ENCODE measurements at places on chromosomes 3 and 15.

DNA sequence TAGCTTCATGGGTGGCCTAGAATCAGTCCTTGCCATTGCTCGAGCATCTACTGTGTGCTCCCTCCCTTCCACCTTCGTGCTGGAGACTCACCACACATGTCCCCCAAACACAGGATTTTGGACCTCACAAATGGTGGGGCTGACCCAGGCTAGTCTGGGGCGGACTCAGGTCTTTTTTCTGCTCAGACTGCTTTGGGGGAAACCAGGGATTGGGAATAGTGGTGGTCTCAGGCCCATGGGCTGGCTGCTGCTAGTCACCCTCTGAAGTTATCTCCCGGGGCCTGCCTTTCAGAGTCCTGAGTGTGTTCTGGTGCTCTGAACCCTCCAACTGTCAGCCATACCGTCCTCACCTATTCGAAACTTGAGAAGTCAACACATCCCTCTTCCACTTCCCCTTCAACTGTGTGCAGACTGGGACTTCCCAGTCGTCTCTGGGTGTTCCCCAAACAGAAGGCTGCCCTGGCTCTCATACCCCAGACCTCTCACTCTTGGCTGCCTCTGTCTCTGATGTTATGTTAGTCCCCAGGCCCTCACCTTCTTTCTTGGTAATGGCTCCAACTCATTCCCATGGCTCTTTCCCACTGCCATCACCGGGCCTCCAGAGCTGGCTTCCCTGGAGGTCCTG, 46.0 kb downstream of the PPCDC start:
- DNase-seq = no peak

DNA sequence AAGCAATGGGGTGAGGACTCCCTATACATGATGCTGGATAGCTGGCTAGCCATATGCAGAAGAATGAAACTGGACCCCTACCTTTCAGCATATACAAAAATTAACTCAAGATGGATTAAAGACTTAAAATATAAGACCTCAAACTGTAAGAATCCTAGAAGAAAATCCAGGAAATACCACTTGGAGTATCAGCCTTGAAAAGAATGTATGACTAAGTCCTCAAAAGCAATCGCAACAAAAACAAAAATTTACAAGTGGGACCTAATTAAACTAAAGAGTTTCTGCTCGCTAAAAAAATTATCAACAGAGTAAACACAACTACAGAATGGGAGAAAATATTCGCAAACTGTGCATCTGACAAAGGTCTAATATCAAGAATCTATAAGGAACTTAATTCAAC, 94.3 kb downstream of the XRN1 start:
- DNase-seq = no peak

GRCh38 chr15:75131269-75131643, 70.4 kb upstream of the C15orf39 start:
- peak; percentile 9 for DNase-seq

GRCh38 chr15:49154799-49155109, 645 bp downstream of the COPS2 start:
- no peak for DNase-seq

GRCh38 chr3:120299403-120299802, 14.4 kb upstream of the GPR156 start:
- no peak for DNase-seq

DNA sequence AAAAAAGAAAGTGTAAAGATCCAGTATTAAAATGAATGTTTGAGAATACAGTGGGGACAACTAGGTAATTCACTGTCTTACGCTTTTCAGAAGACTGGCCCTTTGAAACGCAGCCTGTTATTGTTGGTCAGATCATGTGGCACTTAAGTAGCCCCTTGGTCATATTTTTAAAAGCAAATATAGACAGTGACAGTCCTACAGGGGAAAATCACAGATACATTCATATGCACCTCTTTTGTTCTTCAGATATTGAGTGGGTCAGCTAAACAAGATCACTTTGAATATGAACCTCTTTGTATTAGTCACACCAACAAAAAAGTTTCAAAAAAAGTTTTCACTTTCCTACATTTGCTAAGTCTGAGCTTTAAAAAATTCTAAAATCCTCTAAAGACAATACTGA, 36.0 kb downstream of the TIGIT start:
- DNase-seq = no peak

GRCh38 chr15:63287109-63287508, 9.7 kb downstream of the APH1B start:
- no peak for DNase-seq

DNA sequence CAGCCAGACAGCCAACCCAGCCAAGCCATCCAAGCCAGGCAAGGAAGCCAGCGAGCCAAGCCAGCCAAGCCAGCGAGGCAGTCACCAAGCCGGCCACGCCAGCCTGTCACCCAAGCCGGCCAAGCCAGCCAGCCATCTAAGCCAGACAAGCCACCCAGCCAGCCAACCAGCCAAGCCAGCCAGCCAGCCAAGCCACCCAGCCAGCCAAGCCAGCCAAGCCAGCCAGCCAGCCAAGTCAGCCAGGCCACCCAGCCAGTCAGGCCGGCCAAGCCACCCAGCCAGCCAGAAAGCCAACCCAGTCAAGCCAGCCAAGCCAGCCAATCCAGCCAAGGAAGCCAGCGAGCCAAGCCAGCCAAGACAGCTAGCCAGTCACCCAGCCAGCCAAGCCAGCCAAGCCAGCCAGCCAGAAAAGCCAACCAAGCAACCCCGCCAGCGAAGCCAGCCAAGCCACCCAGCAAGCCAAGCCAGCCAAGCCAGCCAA, 201.2 kb downstream of the GOLGA6L6 start:
- no peak for DNase-seq

DNA sequence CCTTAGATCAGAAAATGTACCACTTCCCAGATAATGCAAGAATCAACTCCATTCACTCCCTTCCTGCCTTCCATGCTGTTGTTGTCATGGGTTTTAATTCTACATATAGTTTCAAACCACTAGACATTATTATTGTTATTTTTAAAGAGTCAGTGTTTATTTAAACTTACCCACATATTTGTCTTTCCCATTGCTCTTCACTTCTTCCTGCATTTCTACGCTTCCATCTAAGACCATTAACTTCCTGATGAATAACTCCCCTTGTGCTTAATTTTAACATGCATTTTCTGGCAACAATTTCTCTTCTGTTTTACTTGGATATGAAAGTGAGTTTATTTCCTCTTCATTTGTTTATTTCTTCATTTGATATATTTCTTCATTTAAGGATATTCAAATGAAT, 127.1 kb upstream of the FHIT start:
- DNase-seq = no peak

- peak; percentile 53 for DNase-seq
Measured at GRCh38 chr3:177333533-177334520, 136.5 kb upstream of the TBL1XR1 start.

GRCh38 chr3:162538906-162539305, 1042.3 kb downstream of the OTOL1 start:
- no peak for DNase-seq

DNA sequence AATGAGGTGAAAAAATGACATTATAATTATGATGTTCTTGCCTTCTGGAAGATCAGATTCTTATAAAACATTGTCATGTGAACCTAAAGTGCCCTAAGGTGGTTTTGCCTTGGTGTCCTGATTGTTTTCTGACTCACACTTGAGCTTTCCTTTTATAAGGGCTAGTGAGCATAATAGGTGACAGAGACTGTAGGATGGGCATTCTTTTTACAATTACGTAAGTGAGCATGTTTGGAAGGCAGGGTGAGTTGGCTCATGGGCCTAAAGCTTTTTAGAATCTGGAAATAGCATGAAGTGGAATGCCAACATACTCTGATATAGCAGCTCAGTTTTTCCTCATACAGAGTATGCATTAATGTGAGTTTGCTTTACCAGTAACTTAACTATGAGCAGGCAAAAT, 41.2 kb downstream of the CRYBG3 start:
- no peak for DNase-seq

DNA sequence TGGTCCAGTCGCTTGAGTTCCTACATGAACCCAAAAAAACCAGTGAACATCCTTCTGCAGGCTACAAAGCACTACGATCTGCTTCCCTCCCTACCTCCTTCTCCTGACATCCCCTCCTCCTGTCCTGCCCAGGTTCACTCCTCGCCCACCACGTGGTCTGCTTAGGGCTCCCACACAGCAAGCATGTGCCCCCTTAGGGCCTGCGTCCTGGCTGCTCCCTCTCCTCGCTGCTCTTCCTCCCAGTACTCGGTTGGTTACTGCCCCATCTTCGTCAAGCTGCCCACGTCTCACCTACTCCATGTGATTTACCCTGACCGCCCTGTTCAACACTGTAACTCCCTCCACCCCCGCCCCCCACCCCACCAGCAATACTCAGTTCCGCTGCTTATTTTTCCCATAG, 20.8 kb upstream of the ATP13A3 start:
- DNase-seq = no peak

DNA sequence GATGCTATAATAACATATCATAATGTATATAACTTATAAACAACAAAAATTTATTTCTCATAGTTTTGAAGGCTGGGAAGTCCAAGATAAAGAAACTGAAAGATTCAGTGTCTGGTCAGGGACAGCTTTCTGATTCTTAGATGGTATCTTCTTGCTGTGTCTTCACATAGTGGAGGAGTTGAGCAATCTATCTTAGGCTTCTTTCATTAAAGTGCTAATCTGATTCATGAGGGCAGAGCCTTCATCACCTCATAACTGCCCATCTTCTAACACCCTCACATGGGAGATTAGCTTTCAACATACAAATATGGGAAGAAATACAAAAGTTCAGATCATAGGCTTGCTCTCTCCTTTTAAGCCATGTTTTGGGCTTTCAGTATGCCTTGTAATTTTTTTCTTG, 774.8 kb upstream of the EPHA6 start:
- no peak for DNase-seq

GRCh38 chr3:95265129-95265528, 1202.3 kb downstream of the NSUN3 start:
- DNase-seq = no peak

DNA sequence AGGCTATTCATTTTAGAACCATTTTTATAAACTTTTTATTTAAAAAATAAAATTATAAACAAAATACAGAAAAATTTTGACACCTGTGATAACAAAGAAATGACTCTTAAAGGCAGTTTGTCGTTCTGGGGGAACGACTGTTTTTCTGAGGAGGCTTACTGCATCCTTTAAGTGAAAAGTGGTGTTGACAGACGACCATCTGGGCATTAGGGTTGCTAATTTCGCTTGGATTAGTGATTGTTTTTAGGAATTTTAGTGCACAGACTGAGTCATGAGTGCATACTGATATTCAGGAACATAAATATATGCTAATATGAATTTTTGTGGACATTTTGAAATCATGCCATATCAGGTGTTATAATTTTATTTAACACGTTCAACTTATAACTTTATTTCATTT, 28.5 kb downstream of the OSTN start:
- no peak for DNase-seq

DNA sequence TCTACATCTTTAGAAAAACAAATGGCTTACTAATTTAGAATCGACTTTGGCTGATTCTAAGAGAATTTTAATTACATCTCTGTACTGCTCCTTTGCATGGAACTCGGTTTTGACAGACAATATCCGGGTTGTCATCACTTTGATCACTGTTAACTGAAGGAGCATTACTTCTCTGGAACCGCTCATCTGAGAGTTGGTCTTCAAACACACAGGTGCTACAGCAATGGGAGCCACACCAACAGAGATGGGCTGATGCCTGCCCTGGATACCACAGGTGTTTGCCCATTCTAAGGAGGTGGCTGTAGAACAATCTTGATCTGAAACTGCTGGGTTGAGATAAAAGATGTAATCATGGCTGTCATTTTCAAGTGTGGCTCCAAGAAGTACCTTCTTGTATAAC, 21.6 kb downstream of the LINS1 start:
- no peak for DNase-seq

GRCh38 chr3:12280357-12280806, 8.5 kb upstream of the PPARG start:
- DNase-seq = no peak

DNA sequence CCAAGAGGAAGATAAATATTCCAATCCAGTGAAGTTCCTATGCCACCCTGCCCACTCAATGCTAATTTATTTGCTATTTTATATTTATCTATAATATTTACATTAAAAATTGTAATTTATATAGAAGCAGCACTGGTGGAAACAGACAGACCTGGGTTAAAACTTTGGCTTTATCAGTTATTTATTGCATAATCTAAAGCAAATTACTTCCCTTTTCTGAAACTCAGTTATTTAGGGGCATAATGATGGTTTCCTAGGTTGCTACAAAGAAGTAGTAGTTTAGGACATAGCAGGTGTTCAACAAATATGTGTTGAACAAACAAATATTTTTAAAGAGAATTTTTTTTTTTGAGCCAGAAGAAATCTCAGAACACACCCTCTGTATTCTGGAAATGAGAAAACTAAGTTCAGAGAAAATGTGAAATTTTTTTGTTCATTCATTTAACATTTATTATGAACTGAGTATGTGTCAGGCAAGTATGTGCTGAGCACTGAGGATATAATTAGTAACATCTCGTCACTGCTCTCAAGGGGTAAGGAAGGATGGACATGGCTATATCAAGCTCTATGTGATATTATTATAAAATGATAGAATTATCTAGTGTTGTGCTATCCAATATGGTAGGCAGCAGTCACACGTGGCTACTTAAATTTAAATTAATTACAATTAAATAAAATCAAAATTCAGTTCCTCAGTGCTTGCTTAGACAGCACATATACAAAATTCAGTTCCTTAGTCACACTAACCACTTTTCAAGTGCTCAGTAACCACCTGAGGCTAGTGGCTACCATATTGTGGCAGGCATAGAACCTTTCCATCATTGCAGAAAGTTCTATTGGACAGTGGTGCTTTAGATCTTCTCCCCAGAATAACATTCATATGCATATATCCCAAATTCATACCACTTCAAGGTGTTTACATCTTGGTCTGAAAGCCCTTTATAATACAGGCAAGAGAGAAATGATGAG, 7.0 kb upstream of the UBE2Q2 start:
- peak; percentile 26 for DNase-seq

DNA sequence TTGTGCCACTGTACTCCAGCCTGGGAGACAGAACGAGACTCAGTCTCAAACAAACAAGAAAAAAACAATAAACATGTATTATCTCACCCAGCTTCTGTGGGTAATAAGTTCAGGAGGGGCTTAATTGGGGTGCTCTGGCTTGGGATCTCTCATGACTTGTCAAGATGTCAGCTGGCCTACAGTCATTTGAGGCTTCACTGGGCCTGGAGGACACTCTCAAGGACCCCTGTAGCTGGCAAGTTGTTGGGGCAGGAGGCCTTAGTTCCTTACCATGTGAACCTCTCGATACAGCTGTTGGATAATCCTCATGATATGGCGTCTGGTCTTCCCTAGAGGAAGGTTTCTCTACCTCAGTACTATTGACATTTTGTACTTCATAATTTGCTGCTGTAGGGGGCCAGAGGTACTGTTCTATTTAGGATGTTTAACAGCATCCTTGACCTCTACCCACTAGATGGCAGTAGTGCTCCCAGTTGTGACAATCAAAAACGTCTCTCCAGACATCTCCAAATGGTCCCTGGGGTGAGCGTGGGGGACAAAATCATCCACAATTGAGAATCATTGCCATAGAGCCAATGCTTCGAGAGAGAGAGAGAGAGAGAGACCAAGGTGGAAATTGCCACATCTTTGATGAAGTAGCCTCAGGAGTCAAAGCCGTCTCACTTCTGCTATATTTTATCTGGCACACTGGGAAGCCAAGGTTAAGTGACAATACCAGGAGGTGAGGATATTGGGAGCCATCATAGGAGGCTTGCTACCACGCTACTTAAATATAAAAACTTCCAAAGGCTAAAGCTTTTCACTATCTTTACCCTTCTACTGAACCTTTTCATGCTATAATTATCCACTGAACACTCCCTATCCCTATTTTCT, 23.9 kb upstream of the SLTM start:
- no peak for DNase-seq

- DNase-seq = no peak
Measured at GRCh38 chr3:35908366-35909232, 269.3 kb downstream of the ARPP21 start.

GRCh38 chr15:62147551-62147950, 17.5 kb downstream of the C2CD4B start:
- no peak for DNase-seq
